SK-N-SH (cell line): ENCODE measurements at places on chromosomes 5 and 9. TPM values are rescaled to one million over a fixed set of nuclear protein-coding genes. Genes with fewer than 3 reads are reported as not detected.
A peak's percentile ranks its signal among the peaks of the same experiment; 100 is the strongest.

TMEM8B gene
- polyA plus RNA-seq, result 5.3 and 5.8 TPM in 2 replicates

HNRNPAB gene
- 157 and 164 TPM in 2 replicates for polyA plus RNA-seq

DNA sequence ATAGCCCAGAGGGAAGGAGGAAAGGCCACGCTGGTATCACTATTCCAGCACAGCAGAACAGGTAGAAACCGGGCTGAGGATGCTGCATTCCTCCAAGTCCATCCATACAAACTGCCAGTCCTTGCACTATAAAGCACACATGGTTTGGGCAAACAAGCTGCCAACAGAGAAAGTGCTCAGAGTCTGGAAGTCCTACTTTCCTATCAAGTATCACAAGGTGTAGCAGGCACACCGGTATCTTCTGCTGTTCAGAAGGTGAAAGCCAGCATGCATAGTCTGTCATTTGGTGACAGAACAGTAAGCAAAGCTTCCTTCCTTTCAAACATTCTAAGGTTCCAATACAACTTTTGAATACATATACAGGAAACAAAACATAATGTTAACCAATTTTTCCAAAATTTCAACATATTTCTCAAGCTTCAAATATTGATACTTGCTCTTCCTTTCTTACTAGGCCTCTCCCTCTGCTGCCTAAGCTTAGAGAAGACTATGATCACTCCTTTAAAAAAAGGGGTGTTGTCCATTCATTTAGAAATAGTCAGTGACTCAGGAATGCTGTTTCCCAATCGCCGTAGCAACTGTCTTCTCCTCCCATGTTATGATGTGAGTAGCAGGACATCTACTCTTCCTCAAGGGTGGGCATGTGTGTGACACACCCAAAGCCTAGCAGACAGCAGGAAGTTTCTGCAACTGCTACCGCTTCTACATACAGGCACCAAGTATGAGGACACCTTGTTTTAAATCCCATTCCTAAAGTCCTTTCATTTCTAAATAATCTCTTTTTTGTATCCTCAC is 14.7 kb downstream of the DIAPH1 start:
- DNase-seq, result no peak

- DNase-seq, result peak; percentile 10
These were observed 147.7 kb downstream of the BARX1 start for GRCh38 chr9:93807166-93808074.

GRCh38 chr5:75049456-75050351 is 2.7 kb downstream of the GCNT4 start:
- peak; percentile 56 for DNase-seq

DNA sequence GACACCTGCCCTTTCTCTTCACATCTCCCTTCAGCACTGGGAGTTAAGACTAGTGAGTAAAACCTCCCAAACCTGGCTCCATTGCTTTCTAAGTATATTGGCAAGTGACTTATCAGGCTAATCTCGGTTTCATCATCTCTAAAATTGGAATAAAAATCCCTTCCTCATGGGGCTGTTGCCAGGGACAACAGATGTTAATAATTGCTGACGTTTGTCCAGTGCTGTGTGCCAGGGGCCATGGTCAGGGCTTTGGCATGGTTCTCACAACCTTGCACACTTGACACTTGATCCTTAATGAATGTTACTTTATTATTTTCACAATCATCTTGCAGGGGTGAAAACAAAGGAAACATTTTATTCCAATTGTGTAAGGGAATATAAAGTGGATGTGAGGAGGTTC is 1262.0 kb upstream of the WWC1 start:
- DNase-seq, result peak; percentile 26

DNA sequence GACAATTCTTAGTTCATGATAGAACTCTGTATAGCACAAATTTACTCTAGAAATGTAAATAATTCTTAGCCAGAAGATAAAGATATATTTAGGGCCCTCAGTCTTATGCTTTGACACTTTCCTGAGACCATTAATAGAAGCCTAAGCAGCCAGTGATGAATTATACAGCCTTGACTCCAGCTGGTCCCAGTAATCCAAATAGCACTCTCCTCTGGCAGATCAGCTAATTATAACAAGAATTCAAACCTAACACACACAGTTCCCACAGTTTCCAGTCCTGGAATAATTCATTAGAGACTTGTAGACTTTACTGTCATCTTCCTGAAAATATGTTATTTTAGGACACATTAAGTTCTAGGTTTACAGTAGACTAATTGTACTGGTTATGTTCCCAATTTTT is 50.4 kb downstream of the SHOC1 start:
- DNase-seq, result no peak
